ENCODE measurements at places on chromosomes 16 and 17.

DNA sequence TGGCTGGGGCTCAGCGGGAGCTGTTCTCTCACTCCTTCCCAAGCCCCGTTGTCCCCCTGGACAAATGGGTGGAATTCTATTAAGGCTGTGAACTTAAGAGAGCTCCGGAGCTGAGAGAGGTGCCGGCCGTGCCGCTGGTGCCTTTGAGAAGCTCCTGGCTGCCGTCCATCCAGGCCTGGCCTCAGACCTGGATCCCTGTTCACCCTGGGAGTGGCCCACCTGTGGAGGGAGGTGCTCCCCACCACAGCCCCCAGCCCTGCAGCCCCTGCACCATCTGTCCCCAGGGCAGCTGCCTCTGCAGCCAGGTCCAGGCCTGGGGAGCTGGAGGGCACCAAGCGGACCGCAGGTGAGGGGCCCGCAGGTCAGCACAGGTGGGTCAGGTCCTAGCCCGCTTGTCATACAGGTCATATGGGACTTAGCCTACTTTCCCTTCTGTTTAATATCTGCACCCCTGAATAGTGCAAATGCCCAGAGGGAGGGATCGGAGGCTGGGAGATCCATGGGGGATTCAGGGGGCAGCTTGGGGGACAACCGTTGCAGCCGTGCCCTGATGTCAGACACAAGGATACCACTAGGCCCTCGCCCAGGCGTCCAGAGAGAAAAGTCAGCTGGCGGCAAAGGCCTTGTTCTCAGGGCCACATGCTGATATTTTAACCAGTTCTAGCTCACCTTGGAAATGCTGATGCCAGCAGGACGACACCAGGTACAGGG, 15.2 kb upstream of the METRNL start:
- H3K27me3 ChIP-seq, result peaks cover 7% of the 10 kb centered on the region
- no peaks in the 10 kb centered on the region for H3K4me1 ChIP-seq
- H3K36me3 ChIP-seq, result no peaks in the 10 kb centered on the region
- no peak for DNase-seq
- no peak overlapping the region for H3K4me3 ChIP-seq

- peaks cover 8% of the 10 kb centered on the region for H3K27me3 ChIP-seq
- H3K4me3 ChIP-seq, result no peak overlapping the region
- no peak overlapping the region for H3K27ac ChIP-seq
- DNase-seq, result no peak
- H3K36me3 ChIP-seq, result peaks cover 12% of the 10 kb centered on the region
Observed at GRCh38 chr16:11183035-11183812, 72.8 kb downstream of the SOCS1 start.

- H3K4me3 ChIP-seq, result no peak overlapping the region
- no peaks in the 10 kb centered on the region for H3K36me3 ChIP-seq
- H3K4me1 ChIP-seq, result no peaks in the 10 kb centered on the region
- DNase-seq, result no peak
- H3K27ac ChIP-seq, result no peak overlapping the region
Observed at GRCh38 chr17:73267648-73268537, 6.2 kb upstream of the CPSF4L start.

DNA sequence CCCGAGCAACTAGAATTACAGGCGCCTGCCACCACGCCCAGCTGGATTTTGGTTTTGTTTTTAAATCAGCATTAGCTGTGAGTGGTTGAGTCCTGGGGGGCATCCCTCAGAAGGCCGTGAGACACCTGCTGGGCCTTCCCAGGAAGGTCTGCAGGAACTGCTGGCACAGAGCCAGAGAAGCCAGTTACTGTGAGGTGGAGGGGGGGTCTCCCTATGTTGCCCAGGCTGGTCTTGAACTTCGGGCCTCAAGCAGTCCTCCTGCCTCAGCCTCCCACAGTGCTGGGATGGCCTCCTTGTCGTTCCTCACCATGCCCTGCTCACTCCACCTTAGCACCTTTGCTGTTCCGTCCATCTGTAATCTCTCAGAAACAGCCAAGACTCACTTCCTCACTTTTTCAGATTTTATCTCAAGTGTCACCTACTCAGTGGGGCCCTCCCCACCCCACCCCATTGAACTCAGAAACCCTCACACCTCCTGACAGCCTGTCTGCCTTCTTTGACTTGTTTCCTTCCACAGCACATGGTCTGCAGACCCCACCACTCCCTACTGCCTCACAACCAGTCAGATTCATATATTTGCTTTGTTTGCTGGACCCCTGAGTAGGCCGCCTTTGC, 62.3 kb downstream of the WSB1 start:
- peaks cover 20% of the 10 kb centered on the region for H3K4me1 ChIP-seq
- H3K36me3 ChIP-seq, result peaks cover 4% of the 10 kb centered on the region
- no peak for DNase-seq
- H3K4me3 ChIP-seq, result no peak overlapping the region

GRCh38 chr17:29063992-29064391, 21.1 kb downstream of the PIPOX start:
- no peak overlapping the region for H3K27ac ChIP-seq
- DNase-seq, result no peak
- peaks cover 6% of the 10 kb centered on the region for H3K27me3 ChIP-seq
- no peaks in the 10 kb centered on the region for H3K36me3 ChIP-seq
- H3K4me3 ChIP-seq, result no peak overlapping the region

GRCh38 chr16:21598701-21599121, 666 bp upstream of the METTL9 start:
- H3K4me1 ChIP-seq, result peaks cover 38% of the 10 kb centered on the region
- H3K4me3 ChIP-seq, result peak overlapping the region; percentile 96
- peaks cover 2% of the 10 kb centered on the region for H3K27me3 ChIP-seq
- no peaks in the 10 kb centered on the region for H3K36me3 ChIP-seq
- peak overlapping the region; percentile 98 for H3K27ac ChIP-seq
- peak; percentile 33 for DNase-seq

DNA sequence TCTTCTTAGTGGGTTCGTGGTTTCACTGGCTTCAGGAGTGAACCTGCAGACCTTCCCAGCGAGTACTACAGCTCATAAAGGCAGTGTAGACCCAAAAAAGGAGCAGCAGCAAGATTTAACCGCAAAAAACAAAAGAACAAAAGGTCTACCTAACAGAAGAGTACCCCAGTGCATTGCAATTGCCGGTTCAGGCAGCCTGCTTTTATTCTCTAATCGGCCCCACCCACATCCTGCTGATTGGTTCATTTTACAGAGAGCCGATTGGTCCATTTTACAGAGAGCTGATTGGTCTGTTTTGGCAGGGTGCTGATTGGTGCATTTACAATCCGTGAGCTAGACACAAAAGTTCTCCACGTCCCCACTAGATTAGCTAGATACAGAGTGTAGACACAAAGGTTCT, 2.0 kb upstream of the ARRB2 start:
- H3K36me3 ChIP-seq, result peaks cover 5% of the 10 kb centered on the region
- H3K4me3 ChIP-seq, result no peak overlapping the region
- H3K4me1 ChIP-seq, result peaks cover 19% of the 10 kb centered on the region
- H3K27me3 ChIP-seq, result peaks cover 8% of the 10 kb centered on the region
- no peak overlapping the region for H3K27ac ChIP-seq

DNA sequence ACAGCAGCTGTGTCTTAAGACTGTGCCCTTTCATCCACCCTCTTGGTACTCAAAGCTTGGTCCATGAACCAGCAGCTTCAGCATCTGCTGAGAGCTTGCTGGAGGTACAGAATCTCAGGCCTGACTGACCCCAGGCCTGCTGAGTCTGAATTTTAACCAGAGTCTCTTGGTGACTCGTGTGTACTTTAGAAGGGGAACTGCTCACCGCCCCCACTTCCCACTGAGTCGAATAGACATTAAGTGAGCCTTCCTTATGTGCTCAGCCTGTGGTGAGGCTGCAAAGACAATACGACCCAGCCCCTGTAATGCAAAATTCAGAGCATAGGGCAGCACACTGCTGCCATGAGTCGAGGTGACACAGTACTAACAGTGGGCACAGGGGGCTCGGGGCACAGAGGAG, 662.8 kb downstream of the WWOX start:
- no peak overlapping the region for H3K4me3 ChIP-seq
- DNase-seq, result no peak
- H3K27ac ChIP-seq, result no peak overlapping the region
- no peaks in the 10 kb centered on the region for H3K36me3 ChIP-seq
- no peaks in the 10 kb centered on the region for H3K27me3 ChIP-seq
- no peaks in the 10 kb centered on the region for H3K4me1 ChIP-seq

GRCh38 chr17:49521088-49521450, 26.0 kb downstream of the NGFR start:
- no peak overlapping the region for H3K4me3 ChIP-seq
- no peak overlapping the region for H3K27ac ChIP-seq
- peaks cover 3% of the 10 kb centered on the region for H3K36me3 ChIP-seq
- H3K4me1 ChIP-seq, result no peaks in the 10 kb centered on the region
- no peak for DNase-seq
- peaks cover 6% of the 10 kb centered on the region for H3K27me3 ChIP-seq

DNA sequence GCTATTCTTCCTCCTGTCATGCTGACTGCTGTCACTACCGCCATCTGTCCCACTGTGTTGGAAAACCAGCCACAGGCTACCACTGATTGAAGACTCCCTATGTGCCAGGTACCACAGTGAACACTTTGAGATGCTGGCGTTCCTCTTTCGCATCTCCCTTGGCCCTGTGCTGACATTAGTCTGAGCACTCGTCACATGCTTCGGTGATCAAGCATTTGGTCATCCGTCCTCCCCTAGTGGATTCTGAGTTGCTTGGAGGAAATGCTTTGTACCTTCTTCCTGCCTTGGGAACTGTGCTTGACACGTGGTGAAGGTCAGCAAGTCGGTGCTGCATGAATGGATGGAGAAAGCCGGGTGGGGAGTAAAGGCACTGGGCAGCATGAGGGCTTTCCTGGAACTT, 260.1 kb downstream of the SNX29 start:
- no peaks in the 10 kb centered on the region for H3K27me3 ChIP-seq
- H3K4me1 ChIP-seq, result peaks cover 16% of the 10 kb centered on the region
- H3K36me3 ChIP-seq, result no peaks in the 10 kb centered on the region
- H3K27ac ChIP-seq, result no peak overlapping the region

- H3K27me3 ChIP-seq, result peaks cover 3% of the 10 kb centered on the region
- H3K4me3 ChIP-seq, result no peak overlapping the region
- peaks cover 9% of the 10 kb centered on the region for H3K4me1 ChIP-seq
- DNase-seq, result peak; percentile 58
- H3K36me3 ChIP-seq, result peaks cover 8% of the 10 kb centered on the region
Observed at GRCh38 chr16:84484579-84485254, 19.7 kb downstream of the MEAK7 start.

GRCh38 chr16:85733839-85734170, 17.1 kb downstream of the C16orf74 start:
- peaks cover 4% of the 10 kb centered on the region for H3K4me1 ChIP-seq
- no peaks in the 10 kb centered on the region for H3K36me3 ChIP-seq
- no peak overlapping the region for H3K27ac ChIP-seq
- no peak overlapping the region for H3K4me3 ChIP-seq
- peak; percentile 57 for DNase-seq

DNA sequence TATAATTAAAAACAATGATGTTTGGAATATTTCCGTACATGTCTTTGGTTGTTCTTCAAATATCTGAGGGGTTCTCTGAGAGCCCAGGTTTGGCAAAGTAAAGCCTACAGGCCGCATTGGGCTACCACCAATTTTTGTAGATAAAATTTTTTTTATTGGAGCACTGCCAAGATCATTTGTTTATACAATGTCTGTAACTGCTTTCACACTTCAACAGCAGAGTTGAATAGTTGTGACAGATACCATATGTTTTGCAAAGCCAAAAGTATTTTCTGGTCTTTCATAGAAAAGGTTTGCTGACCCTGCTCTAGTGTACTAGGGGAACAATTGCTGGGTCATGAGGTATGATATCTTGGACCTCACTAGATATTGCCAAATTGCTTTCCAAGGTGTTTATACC, 10.5 kb downstream of the PPM1D start:
- H3K4me3 ChIP-seq, result no peak overlapping the region
- H3K36me3 ChIP-seq, result peaks cover 8% of the 10 kb centered on the region
- H3K27ac ChIP-seq, result no peak overlapping the region
- DNase-seq, result no peak
- H3K4me1 ChIP-seq, result no peaks in the 10 kb centered on the region
- H3K27me3 ChIP-seq, result peaks cover 2% of the 10 kb centered on the region

DNA sequence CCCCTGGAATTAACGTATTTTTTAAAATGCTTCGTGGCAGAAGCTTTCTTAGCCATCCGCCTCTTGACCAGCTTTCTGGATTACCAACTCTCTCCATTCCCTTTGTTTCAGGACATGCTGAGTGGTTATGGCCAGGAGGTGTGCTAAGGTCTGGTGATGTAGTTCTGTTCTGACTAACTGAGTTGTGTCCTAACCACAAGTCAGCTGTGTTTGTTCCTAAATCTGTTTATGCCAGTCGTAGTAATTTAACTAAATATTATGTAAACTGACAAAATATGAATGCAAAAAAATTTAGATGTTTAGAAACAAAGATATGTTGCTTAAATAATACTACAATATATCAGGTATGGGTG, 61.6 kb downstream of the MRTFB start:
- no peak overlapping the region for H3K27ac ChIP-seq
- no peak for DNase-seq
- H3K27me3 ChIP-seq, result peaks cover 3% of the 10 kb centered on the region
- H3K4me3 ChIP-seq, result no peak overlapping the region
- H3K4me1 ChIP-seq, result no peaks in the 10 kb centered on the region

- peak overlapping the region; percentile 89 for H3K4me3 ChIP-seq
- no peak for DNase-seq
- peaks cover 35% of the 10 kb centered on the region for H3K36me3 ChIP-seq
- peaks cover 80% of the 10 kb centered on the region for H3K4me1 ChIP-seq
Observed at GRCh38 chr17:7020894-7021664, 1.8 kb upstream of the BCL6B start.

GRCh38 chr17:73196500-73196899, 3.6 kb downstream of the COG1 start:
- H3K36me3 ChIP-seq, result peaks cover 39% of the 10 kb centered on the region
- H3K27ac ChIP-seq, result no peak overlapping the region
- H3K4me1 ChIP-seq, result peaks cover 9% of the 10 kb centered on the region
- no peak overlapping the region for H3K4me3 ChIP-seq
- DNase-seq, result peak; percentile 40

GRCh38 chr17:42895185-42895555, 5.4 kb upstream of the G6PC1 start:
- H3K27me3 ChIP-seq, result peaks cover 6% of the 10 kb centered on the region
- no peaks in the 10 kb centered on the region for H3K36me3 ChIP-seq
- no peak for DNase-seq
- H3K4me3 ChIP-seq, result no peak overlapping the region
- H3K27ac ChIP-seq, result no peak overlapping the region

- H3K4me1 ChIP-seq, result no peaks in the 10 kb centered on the region
- H3K4me3 ChIP-seq, result no peak overlapping the region
- no peak for DNase-seq
- H3K27ac ChIP-seq, result no peak overlapping the region
- H3K36me3 ChIP-seq, result no peaks in the 10 kb centered on the region
Observed at GRCh38 chr17:5745111-5745813, 161.0 kb upstream of the NLRP1 start.

GRCh38 chr16:31897283-31897682, 23.7 kb downstream of the ZNF267 start:
- H3K36me3 ChIP-seq, result peaks cover 82% of the 10 kb centered on the region
- H3K4me1 ChIP-seq, result no peaks in the 10 kb centered on the region

- no peaks in the 10 kb centered on the region for H3K27me3 ChIP-seq
- no peaks in the 10 kb centered on the region for H3K36me3 ChIP-seq
- H3K4me1 ChIP-seq, result no peaks in the 10 kb centered on the region
- no peak overlapping the region for H3K27ac ChIP-seq
- DNase-seq, result no peak
Observed at GRCh38 chr17:10799407-10799806, 4.5 kb downstream of the TMEM238L start.
